ENCODE measurements at places on chromosomes 6 and 20. TPM values are rescaled to one million over a fixed set of nuclear protein-coding genes. Genes with fewer than 3 reads are reported as not detected.
A peak's percentile ranks its signal among the peaks of the same experiment; 100 is the strongest.

Gene OLIG3
- 0.44 TPM for total RNA-seq

Gene SLC24A3
- not detected for total RNA-seq

GRCh38 chr6:30073489-30074235, 1.9 kb downstream of the RNF39 start:
- H3K27me3 ChIP-seq: peaks cover 60% of the 10 kb centered on the region
- no peak overlapping the region for H3K4me3 ChIP-seq
- DNase-seq: no peak
- H3K27ac ChIP-seq: no peak overlapping the region

DNA sequence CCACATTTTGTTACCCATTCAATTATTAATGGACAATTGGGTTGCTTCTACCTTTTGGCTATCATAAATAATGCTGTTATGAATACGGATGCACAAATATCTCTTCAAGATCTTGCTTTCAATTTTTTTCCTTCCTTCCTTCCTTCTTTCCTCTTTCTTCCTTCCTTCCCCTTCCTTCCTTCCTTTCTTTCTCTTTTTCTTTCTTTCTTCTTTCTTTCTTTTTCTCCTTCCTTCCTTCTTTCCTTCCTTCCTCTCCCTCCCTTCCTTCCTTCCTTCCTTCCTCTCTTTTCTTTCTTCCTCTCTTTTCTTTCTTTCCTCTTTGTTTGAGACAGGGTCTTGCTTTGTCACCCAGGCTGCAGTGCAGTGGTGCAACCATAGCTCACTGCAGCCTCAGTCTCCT, 39.2 kb downstream of the ZNF184 start:
- H3K36me3 ChIP-seq: peaks cover 1% of the 10 kb centered on the region
- peaks cover 4% of the 10 kb centered on the region for H3K27me3 ChIP-seq
- H3K27ac ChIP-seq: no peak overlapping the region
- H3K4me3 ChIP-seq: no peak overlapping the region

GRCh38 chr6:142856624-142857232, 88.2 kb downstream of the HIVEP2 start:
- H3K36me3 ChIP-seq: peaks cover 26% of the 10 kb centered on the region
- H3K4me3 ChIP-seq: peak overlapping the region; percentile 73
- no peaks in the 10 kb centered on the region for H3K27me3 ChIP-seq
- DNase-seq: peak; percentile 70

- H3K4me1 ChIP-seq: no peaks in the 10 kb centered on the region
- H3K27me3 ChIP-seq: no peaks in the 10 kb centered on the region
- H3K36me3 ChIP-seq: no peaks in the 10 kb centered on the region
- no peak overlapping the region for H3K4me3 ChIP-seq
- no peak overlapping the region for H3K27ac ChIP-seq
- no peak for DNase-seq
Measured at GRCh38 chr20:22353586-22353985, 230.8 kb downstream of the FOXA2 start.

- no peak for DNase-seq
- peaks cover 3% of the 10 kb centered on the region for H3K27me3 ChIP-seq
- H3K4me3 ChIP-seq: no peak overlapping the region
- H3K4me1 ChIP-seq: peaks cover 7% of the 10 kb centered on the region
Measured at GRCh38 chr6:104639668-104640067, 220.1 kb downstream of the HACE1 start.

Gene PKIB
- total RNA-seq: 0.44 TPM

DNA sequence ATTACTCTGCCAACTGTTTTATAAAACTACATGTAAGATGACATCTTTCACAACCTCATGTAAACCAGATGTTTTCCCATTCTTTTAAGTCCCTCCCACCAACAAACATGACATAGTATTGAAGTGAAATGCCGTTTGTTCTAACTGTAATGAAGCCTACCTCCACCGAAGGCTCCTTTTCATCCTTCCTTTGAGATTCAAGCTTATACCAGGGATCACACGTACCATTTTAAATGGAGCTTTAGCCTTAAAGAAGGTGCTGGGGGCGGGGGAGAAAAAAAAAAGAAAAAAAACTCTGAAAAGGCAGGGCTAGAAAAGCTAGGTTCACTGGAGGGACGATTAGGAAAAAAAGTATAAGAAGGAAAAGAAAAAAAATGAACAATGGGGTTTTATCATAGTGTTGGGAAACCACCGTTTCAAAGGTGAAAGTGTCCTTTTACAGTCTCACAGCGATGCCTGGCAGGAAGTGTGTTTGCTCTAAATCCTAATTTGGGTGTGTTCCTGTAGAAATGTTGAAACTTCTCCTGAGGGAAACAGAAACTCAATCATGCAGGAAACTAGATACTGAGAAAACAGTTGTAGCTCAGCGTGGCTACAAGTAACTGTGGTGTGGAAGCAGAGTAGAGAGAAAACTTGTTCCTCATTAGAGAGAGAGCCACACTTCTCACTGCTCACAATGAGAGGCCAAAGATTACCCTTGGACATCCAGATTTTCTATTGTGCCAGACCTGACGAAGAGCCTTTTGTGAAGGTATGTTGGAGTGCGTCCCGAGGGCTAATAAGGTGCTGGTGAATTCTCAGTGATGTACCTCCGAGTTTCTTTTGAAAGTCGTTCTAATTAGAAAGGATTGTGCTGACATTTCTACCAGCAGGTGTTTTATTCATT, 37.6 kb upstream of the HINT3 start:
- peak overlapping the region; percentile 75 for H3K4me3 ChIP-seq
- DNase-seq: peak; percentile 64
- peaks cover 40% of the 10 kb centered on the region for H3K4me1 ChIP-seq
- peak overlapping the region; percentile 87 for H3K27ac ChIP-seq
- H3K27me3 ChIP-seq: no peaks in the 10 kb centered on the region
- H3K36me3 ChIP-seq: peaks cover 79% of the 10 kb centered on the region

- no peaks in the 10 kb centered on the region for H3K4me1 ChIP-seq
- H3K27me3 ChIP-seq: no peaks in the 10 kb centered on the region
- DNase-seq: peak; percentile 30
- no peak overlapping the region for H3K27ac ChIP-seq
- peaks cover 3% of the 10 kb centered on the region for H3K36me3 ChIP-seq
Measured at GRCh38 chr6:127343809-127344659, 625 bp upstream of the ECHDC1 start.

Gene FAM209B
- 1.1 TPM for total RNA-seq

- no peaks in the 10 kb centered on the region for H3K4me1 ChIP-seq
- no peak for DNase-seq
- no peak overlapping the region for H3K27ac ChIP-seq
- no peaks in the 10 kb centered on the region for H3K27me3 ChIP-seq
- H3K4me3 ChIP-seq: no peak overlapping the region
Measured at GRCh38 chr6:154578004-154578559, 67.6 kb upstream of the CNKSR3 start.

Gene HMGA1
- 300 TPM for total RNA-seq

DNA sequence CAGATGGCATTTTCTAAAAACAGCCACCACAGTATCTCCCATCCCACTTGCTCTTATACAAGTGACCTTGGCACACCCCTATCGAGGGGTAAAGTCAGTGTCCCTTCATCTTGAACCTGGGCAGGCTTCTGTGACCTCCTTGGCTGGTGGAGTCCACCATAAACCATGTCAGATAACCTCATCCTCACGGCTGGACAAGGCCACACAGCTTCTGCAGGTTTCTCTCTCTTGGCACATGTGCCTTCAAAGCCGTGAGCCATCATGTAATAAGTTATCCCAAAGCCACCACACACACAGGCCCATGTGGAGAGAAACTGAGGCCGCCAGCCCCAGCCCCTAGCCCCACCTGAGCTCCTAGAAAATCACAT, 105.4 kb downstream of the SNX5 start:
- no peak overlapping the region for H3K27ac ChIP-seq
- no peak overlapping the region for H3K4me3 ChIP-seq
- H3K27me3 ChIP-seq: peaks cover 27% of the 10 kb centered on the region
- DNase-seq: no peak

- no peak overlapping the region for H3K27ac ChIP-seq
- H3K27me3 ChIP-seq: no peaks in the 10 kb centered on the region
- no peak for DNase-seq
- H3K4me3 ChIP-seq: no peak overlapping the region
Measured at GRCh38 chr6:131023834-131024504, 39.1 kb downstream of the EPB41L2 start.

DNA sequence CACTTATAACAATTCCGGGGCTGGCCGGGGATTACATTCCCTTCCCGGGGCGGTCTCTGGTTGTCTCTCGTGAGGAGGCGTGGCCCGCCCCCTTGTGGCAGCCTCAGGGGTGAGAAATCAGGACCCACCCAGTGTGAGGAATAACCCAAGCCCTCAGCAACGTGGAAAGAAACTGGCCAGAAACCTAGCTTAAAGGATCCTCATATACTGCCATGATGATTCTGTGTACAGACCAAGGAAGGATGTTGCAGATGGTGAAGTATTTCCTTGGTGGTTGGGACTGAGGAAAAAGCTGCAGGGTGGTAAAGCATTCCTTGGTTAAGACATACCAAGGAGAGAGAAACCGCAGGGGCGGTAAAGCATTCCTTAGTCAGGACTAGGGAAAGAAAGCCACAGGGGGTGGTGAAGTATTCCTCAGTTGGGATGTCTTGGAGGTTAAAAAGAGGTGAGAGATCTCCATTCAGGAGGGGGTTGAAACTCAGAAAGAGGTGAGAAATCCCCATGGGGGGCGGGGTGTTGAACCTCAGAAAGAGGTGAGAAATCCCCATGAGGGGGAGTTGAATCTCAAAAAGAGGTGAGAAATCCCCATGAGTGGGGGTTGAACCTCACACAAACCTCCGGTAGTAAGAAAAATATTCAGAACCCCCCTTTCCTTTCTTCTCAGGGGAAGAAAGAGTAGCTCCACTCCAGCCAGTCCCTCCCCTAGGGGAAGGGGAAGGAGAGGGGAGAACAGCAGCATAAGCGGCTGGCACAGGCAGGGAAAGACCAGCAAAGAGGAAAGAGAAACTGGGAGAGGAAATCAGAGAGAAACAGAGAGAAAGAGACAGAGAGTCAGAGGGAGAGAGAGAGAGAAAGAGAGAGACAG, 238.1 kb downstream of the RNGTT start:
- H3K4me1 ChIP-seq: no peaks in the 10 kb centered on the region
- H3K36me3 ChIP-seq: peaks cover 13% of the 10 kb centered on the region
- no peaks in the 10 kb centered on the region for H3K27me3 ChIP-seq
- no peak overlapping the region for H3K4me3 ChIP-seq

Gene CAGE1
- total RNA-seq: 0.16 TPM

Gene MRAP2
- not detected for total RNA-seq

GRCh38 chr6:91097364-91097763, 510.5 kb upstream of the MAP3K7 start:
- H3K27ac ChIP-seq: no peak overlapping the region
- no peak for DNase-seq
- no peaks in the 10 kb centered on the region for H3K4me1 ChIP-seq
- no peaks in the 10 kb centered on the region for H3K36me3 ChIP-seq

Gene ECT2L
- not detected for total RNA-seq

Gene SCRT2
- not detected for total RNA-seq

- no peaks in the 10 kb centered on the region for H3K36me3 ChIP-seq
- DNase-seq: no peak
- H3K27ac ChIP-seq: no peak overlapping the region
- H3K27me3 ChIP-seq: no peaks in the 10 kb centered on the region
- no peak overlapping the region for H3K4me3 ChIP-seq
Measured at GRCh38 chr6:48486876-48487275, 375.9 kb upstream of the PTCHD4 start.

DNA sequence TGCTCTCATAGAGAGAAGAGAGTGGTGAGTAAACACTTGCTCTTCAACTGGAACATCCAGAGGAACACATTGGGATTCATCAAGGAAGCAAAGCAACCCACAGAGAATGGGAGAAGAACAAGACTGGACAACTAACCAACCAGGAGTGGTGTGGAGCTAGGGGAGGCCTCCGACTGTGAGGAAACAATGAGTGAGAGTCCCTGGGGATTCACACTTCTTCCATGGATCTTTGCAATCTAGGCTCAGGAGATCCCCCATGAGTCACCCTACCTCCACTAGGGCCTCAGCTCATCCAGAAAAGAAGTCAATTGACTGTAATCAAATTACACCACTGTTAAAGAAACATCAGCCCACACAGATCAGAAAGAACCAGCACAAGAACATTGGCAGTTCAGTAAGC, 42.3 kb upstream of the CLVS2 start:
- no peaks in the 10 kb centered on the region for H3K27me3 ChIP-seq
- no peak overlapping the region for H3K27ac ChIP-seq
- H3K4me1 ChIP-seq: no peaks in the 10 kb centered on the region
- DNase-seq: no peak

Gene TRMT11
- 17.1 TPM for total RNA-seq

GRCh38 chr6:44431118-44431725, 43.7 kb downstream of the CDC5L start:
- no peaks in the 10 kb centered on the region for H3K4me1 ChIP-seq
- H3K27me3 ChIP-seq: no peaks in the 10 kb centered on the region
- no peak overlapping the region for H3K27ac ChIP-seq

DNA sequence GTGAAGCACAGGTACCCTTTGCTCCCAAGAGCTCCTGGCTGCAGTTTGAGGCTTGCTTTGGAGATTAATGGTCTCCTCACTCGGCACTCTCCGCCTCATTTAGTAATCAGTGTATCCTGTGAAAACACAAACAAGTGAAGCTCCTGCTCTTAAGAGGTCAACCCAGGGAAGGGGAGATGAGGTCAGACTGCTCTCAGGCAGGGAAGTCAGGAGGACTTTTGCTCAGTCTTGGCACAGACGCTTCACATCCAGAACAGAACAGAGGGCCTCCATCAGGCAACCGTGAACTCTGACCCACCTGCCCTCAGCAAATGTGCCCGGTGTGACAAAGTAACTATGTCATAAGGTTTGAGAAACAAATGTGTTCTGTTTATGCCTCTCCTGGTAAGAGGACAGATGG, 428.8 kb upstream of the JARID2 start:
- H3K4me1 ChIP-seq: no peaks in the 10 kb centered on the region
- no peak overlapping the region for H3K27ac ChIP-seq
- H3K27me3 ChIP-seq: no peaks in the 10 kb centered on the region
- no peak for DNase-seq

- no peak overlapping the region for H3K4me3 ChIP-seq
- H3K36me3 ChIP-seq: no peaks in the 10 kb centered on the region
- H3K27me3 ChIP-seq: no peaks in the 10 kb centered on the region
- no peak overlapping the region for H3K27ac ChIP-seq
- no peaks in the 10 kb centered on the region for H3K4me1 ChIP-seq
- DNase-seq: no peak
Measured at GRCh38 chr6:75830959-75831885, 82.2 kb downstream of the MYO6 start.

Gene DUSP15
- not detected for total RNA-seq

DNA sequence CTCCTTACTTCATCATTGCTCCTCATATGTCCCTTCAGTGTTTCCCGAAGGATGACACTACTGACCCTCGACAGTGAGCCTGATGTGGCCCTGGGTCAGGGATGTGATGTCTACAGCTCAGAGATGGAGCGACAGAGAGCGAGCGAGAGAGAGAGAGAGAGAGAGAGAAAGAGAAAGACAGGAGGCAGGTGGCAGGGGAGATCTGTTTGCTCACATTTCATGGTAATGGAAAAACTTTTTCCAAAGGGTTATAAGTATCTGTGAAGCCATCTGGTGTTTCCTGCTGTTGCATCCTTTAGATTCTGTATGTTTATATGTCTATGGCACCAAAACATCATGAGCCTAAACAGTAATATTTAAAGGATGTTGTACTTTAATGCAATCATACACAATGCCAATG, 77.2 kb downstream of the PPP1R3G start:
- no peak for DNase-seq
- peaks cover 13% of the 10 kb centered on the region for H3K4me1 ChIP-seq
- H3K36me3 ChIP-seq: no peaks in the 10 kb centered on the region
- H3K27me3 ChIP-seq: no peaks in the 10 kb centered on the region
- no peak overlapping the region for H3K27ac ChIP-seq
